ENCODE measurements at places on chromosomes 7 and 10.

GRCh38 chr7:96033009-96033598 lies 260.8 kb downstream of the DYNC1I1 start:
- no peak for DNase-seq

- DNase-seq, result no peak
These were observed 68.4 kb downstream of the ABCC2 start for GRCh38 chr10:99850767-99851340.

DNA sequence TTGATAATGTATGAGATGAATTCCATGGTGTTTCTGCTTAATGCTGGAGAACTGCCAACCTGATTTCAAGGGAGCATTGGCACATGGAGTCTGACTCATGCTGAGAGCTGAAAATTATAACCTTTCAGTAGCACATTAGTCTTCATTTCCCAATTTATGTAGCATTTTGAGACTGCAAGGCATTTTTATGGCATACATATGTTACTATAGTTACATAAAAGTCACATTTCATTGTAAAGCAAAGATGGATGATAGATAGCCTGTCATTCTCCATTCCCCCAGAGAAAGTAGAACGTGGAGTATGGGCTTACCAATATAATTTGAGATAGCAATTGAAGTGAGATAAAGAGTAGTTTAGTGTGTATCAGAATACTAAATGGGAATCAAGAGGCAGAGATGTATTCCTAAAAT lies 103.1 kb downstream of the SLC16A9 start:
- peak; percentile 59 for DNase-seq

- DNase-seq, result no peak
These were observed 29.8 kb upstream of the HABP2 start for GRCh38 chr10:113523071-113523470.

DNA sequence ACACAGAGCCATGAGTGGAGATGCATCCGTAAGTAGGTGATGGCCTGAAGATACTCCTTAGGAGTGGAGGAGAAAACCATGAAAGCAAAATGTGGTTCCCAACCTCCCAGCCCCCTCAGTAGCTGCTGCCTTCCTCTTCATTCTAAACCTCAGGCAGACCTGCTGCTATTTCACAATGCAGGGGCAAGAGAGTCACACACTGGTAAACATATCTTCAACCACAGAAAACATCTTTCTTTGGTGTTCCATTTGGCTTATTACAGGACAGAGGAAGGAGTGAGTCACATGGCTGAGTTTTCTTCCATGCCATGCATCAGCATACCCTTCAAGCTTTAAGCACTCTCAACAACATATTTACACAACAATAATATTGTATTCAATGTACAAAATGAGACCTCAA lies 342.1 kb downstream of the BMPER start:
- peak; percentile 4 for DNase-seq

DNA sequence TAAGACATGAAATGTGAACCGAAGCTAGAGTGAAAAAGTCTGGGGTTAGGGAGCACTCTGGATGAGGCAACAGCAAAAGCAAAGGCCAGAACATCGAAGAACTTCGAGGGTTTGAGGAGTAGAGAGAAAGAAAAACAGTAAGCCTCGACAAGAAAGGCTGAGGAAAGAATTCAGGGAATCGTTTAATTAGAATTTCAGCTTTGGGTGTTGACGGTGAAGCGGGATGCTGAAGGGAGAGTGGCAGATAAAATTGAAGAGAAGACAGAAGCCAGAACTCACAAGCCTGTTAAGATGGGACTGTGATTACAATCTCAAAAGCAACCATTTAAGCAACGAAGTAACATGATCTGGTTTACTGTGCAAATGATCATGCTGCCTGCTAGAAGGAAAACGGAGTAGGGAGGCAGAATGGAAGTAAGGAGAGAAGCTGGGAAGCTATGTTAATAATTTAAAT lies 2.1 kb downstream of the TRDMT1 start:
- peak; percentile 71 for DNase-seq

DNA sequence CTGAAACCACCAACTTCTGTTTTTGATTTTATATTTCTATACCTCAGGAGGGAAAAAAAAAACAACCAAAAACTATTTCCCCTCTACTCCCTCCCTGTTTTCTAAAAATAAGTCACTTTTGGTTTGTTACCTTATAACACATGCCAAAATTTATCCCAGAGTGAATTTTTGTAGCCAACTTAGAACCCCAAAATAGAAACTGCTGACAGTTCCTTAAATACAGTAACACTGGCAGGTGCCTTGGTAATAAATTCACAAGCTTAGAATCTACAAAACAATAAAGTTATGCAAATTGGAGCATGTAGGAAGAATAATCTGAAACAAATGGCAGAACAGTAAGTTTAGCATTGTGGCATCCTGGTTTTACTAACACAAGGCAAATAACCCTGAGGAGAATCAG lies 165.0 kb upstream of the HDAC9 start:
- DNase-seq, result no peak

GRCh38 chr7:95357623-95358022 lies 33.3 kb upstream of the PON1 start:
- no peak for DNase-seq

GRCh38 chr7:134353411-134353810 lies 36.7 kb upstream of the SLC35B4 start:
- no peak for DNase-seq

- no peak for DNase-seq
These were observed 315.2 kb upstream of the SHH start for GRCh38 chr7:156127166-156128134.

GRCh38 chr10:116489460-116489859 lies 56.3 kb upstream of the PNLIP start:
- DNase-seq, result no peak

- peak; percentile 50 for DNase-seq
These were observed 1367.1 kb downstream of the XPNPEP1 start for GRCh38 chr10:108556186-108556585.

GRCh38 chr7:121748546-121748945 lies 124.4 kb upstream of the PTPRZ1 start:
- DNase-seq, result no peak

GRCh38 chr7:130290745-130291144 lies 2.2 kb upstream of the CPA4 start:
- peak; percentile 30 for DNase-seq

DNA sequence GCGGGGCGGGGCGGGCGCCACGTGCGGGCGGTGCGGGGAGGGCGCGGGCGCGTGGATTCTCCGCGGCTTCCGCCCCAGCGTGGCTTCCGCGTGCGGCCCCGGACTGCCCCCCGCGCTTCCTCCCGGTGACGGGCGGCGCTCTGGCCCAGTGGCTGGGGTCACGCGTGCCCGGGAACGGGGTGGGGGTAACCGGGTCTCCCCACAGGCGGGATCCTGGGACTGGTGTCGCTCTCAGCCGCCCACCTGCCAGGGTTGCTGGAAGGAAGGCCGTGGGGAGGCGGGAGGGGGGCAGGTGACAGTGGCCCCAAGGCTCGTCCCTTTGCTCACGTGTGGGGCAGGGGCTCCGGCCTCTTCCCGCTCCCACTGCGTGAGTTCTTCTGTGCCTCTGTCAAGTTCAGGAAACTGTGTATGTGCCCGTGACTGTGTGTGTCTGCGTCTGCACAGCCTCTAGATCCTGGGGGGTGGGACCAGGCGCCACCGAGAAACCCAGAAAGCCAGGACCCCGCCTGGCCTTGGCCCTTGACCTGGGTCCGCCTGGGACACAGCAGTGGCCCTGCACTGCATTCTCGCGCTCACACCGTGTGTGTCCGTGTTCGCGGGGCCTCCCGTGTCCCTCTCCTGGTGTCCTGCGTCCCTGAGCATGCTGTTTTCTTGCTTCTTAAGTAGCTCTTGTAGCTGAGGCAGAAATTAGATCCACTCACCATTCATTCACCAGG lies 919 bp downstream of the MAFK start:
- DNase-seq, result no peak

- DNase-seq, result peak; percentile 39
These were observed 11.6 kb downstream of the GOLGA7B start for GRCh38 chr10:97861097-97861750.

DNA sequence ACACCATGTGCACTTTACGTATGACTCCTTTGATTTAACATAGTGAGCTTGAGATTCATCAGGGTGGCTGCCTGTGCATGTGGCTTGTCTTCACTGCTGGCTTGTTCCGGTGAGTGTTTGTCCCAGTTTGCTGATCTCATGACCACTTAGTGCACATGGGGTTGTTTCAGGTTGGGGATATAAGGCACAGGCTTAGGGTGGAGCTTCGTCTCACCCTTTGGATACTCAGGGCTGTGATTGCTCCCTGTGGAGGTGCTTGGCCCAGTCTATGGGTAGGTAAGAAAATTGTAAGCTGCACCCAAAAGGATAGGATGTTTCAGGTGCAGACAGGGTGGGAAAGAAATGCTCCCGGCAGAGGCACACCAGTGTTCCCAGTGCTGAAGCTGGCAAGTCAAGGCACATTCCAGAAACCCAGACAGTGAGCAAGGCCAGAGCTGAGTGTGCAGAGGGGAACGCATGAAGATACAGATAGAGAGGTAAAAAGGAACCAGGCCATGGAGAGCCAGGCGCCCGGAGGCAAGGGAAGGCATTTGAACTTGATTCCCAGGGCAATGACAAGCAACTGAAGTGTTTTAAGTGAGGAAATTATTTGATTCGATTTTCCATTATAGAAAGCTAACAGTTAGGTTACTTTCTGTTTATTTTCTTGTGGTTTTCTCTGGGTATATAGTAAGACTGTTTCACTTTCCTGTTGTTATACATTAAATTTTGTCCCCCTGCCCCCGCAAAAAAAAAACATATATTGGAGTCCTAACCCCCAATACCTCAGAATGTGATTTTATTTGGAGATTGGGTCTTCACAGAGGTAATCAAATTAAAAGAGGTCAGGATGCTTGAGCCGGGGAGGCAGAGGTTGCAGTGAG lies 289.8 kb upstream of the KLF6 start:
- DNase-seq, result peak; percentile 46

GRCh38 chr7:99173787-99174186 lies 29.9 kb upstream of the SMURF1 start:
- no peak for DNase-seq

- no peak for DNase-seq
These were observed 54.5 kb downstream of the PARD3 start for GRCh38 chr10:34760606-34761005.

DNA sequence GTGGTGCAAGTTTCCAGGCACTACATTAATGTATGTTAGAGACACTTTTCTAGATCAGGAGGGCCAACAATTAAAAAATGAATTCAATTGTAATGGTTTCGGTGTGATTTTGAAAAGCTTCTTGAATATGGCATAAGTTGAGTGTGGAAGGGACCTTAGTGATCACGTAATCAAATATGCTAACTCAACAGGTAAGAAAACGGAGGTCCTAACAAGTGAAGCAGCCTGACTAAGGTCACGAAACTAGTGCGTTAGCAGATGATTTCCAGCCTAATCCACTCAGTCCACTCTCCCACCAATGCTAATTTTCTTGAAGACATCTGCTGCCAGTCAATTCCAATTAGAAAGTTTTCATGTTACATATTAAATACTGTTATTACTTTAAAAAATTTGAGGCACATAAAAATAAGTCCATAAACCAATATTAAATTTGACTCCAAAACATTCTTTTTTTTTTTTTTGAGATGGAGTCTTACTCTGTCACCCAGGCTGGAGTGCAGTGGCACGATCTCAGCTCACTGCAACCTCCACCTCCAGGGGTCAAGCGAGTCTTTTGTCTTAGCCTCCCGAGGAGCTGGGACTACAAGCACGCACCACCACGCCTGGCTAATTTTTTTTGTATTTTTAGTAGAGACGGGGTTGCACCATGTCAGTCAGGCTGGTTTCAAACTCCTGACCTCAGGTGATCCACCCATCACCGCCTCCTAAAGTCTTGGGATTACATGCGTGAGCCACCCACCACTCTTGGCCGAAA lies 2.3 kb upstream of the RSBN1L start:
- no peak for DNase-seq

DNA sequence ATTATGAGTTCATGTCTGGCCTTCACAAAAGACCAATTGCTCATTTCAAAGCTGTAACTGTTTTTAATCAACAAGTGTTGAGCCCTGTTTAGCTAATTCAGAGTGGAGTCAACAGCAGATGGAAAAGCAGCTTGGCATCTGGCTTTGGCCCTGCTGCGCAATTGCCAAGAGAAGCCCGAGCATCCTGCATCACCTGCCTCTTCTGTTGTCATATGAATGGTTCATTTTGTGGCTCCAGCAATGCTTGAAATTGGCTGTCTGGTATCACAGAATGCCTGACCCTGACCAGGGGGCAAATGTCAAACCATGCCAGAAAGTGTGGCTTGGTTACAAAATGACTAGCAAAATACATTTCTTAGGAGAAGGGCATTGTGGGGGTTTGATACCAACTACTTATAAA lies 296.5 kb upstream of the PHF14 start:
- no peak for DNase-seq

DNA sequence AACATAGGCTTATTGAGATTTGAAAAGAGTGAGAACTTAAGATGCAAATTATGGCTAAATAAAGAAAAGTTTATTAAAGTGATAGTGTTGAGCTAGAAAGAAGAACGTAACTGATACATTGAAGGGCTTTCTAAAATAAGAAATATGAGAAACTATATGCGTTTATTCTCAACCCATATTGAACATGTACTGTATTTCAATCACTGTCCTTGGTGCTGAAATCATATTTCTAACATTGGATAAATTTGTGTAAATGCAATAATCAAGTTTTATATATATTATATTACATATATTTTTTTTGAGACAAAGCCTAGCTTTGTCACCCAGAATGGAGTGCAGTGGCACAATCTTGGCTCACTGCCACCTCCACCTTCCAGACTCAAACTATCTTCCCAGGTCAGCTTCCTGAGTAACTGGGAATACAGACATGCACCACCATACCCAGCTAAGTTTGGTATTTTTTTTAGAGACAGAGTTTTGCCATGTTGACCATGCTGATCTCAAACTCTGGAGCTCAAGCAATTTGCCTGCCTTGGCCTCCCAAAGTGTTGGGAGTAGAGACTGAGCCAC lies 1065.8 kb downstream of the REEP3 start:
- DNase-seq, result peak; percentile 5

GRCh38 chr7:158094671-158095226 lies 492.9 kb downstream of the PTPRN2 start:
- no peak for DNase-seq

- DNase-seq, result peak; percentile 61
These were observed 138.0 kb upstream of the MTPN start for GRCh38 chr7:136114966-136115762.

- peak; percentile 59 for DNase-seq
These were observed 50.2 kb downstream of the CDK1 start for GRCh38 chr10:60828489-60828852.

DNA sequence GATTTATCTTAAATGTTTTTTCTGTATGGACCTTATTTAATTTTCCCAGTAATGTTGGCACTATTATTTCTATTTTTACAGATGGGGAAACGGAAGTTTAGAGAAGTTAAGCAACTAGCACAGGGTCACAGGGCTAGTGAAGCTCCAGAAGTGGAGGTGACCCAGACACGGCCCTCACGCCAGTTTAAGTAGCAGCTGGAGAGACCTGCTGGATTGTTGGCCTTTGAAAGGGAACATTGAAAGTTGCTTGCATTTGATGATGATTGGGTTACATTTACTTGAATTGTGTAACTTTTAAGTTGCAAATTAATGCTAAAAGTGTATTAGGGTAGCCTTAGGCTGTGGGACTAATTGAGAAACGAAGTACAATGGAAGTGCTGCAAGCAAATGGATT lies 25.6 kb downstream of the CDK14 start:
- no peak for DNase-seq
